ENCODE measurements at places on chromosomes 7 and 10. TPM values are rescaled to one million over a fixed set of nuclear protein-coding genes. Genes with fewer than 3 reads are reported as not detected.

DNA sequence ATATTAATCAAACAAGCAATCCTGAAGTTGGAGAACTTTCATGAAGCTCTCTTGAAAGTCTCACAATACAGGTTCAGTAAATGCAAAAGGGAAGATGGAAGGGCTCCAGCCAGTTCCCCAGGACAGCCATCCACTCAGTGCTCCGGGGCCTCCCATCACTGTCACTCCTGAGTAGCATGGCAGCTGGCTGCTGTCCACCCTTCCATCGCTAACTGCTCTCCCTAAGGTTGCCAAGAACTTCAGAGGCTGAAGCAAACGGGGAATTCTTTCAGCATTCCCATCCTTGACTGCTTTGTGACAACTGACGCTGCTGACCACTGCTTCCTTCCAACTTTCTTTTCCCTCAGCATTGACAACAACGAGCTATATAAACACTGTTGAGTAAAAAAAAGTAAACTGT, 69.1 kb downstream of the VPS41 start:
- no peak overlapping the region for H3K27ac ChIP-seq
- no peaks in the 10 kb centered on the region for H3K36me3 ChIP-seq
- H3K4me1 ChIP-seq, result no peaks in the 10 kb centered on the region
- no peaks in the 10 kb centered on the region for H3K27me3 ChIP-seq
- no peak for DNase-seq
- H3K4me3 ChIP-seq, result no peak overlapping the region

GRCh38 chr7:121516821-121517220, 120.7 kb upstream of the FAM3C start:
- no peaks in the 10 kb centered on the region for H3K4me1 ChIP-seq
- H3K27me3 ChIP-seq, result no peaks in the 10 kb centered on the region
- H3K27ac ChIP-seq, result no peak overlapping the region
- no peaks in the 10 kb centered on the region for H3K36me3 ChIP-seq
- no peak overlapping the region for H3K4me3 ChIP-seq

- H3K4me1 ChIP-seq, result peaks cover 7% of the 10 kb centered on the region
- H3K36me3 ChIP-seq, result no peaks in the 10 kb centered on the region
- no peaks in the 10 kb centered on the region for H3K27me3 ChIP-seq
- H3K27ac ChIP-seq, result no peak overlapping the region
- no peak for DNase-seq
Observed at GRCh38 chr10:7857262-7857661, 39.0 kb downstream of the TAF3 start.

- no peaks in the 10 kb centered on the region for H3K36me3 ChIP-seq
- no peak for DNase-seq
- no peaks in the 10 kb centered on the region for H3K4me1 ChIP-seq
- no peak overlapping the region for H3K4me3 ChIP-seq
- no peak overlapping the region for H3K27ac ChIP-seq
- no peaks in the 10 kb centered on the region for H3K27me3 ChIP-seq
Observed at GRCh38 chr7:134818613-134819345, 39.3 kb downstream of the CALD1 start.

- no peak overlapping the region for H3K4me3 ChIP-seq
- DNase-seq, result no peak
- H3K27me3 ChIP-seq, result no peaks in the 10 kb centered on the region
- H3K4me1 ChIP-seq, result no peaks in the 10 kb centered on the region
- H3K36me3 ChIP-seq, result no peaks in the 10 kb centered on the region
Observed at GRCh38 chr7:14009453-14010418, 20.3 kb upstream of the ETV1 start.

DNA sequence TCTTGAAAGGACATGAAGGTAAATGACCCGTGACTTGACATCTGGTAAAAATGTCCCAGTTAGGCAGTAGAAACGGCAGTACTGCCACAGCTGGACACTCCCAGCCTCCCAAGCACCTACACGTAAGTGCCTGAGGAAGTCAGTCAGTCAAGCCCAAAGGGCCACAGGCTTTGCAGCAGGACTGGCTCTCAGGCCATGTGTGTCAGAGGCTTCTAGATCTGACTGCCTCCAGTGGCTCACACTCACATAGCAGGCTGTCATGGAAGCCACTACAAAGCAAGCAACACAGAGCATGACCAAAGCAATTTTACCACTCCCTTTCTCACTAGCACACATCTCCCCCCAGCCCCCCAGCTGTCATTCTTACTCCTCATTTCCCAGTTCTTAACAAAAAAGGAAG, 17.8 kb upstream of the CCNJ start:
- no peak overlapping the region for H3K27ac ChIP-seq
- no peaks in the 10 kb centered on the region for H3K27me3 ChIP-seq
- no peaks in the 10 kb centered on the region for H3K4me1 ChIP-seq
- no peaks in the 10 kb centered on the region for H3K36me3 ChIP-seq

DNA sequence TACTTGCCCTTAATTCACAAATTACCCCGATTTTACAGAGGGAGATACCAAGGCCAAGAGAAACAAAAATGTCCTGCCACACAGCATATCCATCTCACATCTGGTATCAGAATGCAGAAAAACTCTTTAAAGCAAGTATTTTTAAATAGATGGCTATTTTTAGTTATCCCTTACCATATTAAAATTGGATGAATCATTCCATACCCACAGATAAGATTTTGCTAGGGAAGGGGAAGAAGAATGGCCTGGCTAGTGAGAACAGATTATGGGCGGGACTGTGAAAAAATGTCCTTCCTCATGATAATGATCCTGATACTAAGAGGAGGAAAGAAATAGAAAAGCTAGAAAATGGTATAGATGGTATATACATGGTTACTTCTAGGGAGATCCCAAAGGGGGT, 80.6 kb upstream of the GATAD1 start:
- no peak for DNase-seq
- H3K27ac ChIP-seq, result no peak overlapping the region

DNA sequence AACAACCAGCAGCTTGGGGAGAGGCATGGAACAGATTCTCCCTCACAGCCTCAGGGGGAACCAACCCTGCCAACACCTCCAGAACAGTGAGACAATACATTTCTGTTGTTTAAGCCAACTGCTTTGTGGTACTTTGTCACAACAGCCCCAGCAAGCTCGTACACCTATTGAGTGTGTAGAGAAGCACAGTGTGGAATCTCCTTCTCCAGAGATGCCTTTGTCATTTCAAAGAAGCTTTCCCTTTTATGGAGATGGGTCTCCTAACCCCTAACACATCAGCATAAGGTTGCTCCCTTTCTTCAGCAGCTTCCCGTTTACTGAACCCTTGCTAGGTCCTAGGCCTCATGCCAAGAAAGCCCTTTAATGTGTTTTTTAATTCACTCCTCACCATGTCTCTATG, 60.7 kb upstream of the AGK start:
- no peak overlapping the region for H3K27ac ChIP-seq
- no peaks in the 10 kb centered on the region for H3K4me1 ChIP-seq
- H3K4me3 ChIP-seq, result no peak overlapping the region
- no peaks in the 10 kb centered on the region for H3K36me3 ChIP-seq
- H3K27me3 ChIP-seq, result no peaks in the 10 kb centered on the region
- no peak for DNase-seq

GRCh38 chr7:134246347-134246746, 70.4 kb downstream of the SLC35B4 start:
- DNase-seq, result no peak
- no peaks in the 10 kb centered on the region for H3K4me1 ChIP-seq
- H3K27me3 ChIP-seq, result no peaks in the 10 kb centered on the region
- no peak overlapping the region for H3K27ac ChIP-seq

GRCh38 chr7:69780379-69780778, 182.1 kb downstream of the AUTS2 start:
- no peaks in the 10 kb centered on the region for H3K4me1 ChIP-seq
- H3K27me3 ChIP-seq, result no peaks in the 10 kb centered on the region
- no peak for DNase-seq
- no peak overlapping the region for H3K27ac ChIP-seq
- H3K4me3 ChIP-seq, result no peak overlapping the region

- no peaks in the 10 kb centered on the region for H3K36me3 ChIP-seq
- no peak overlapping the region for H3K4me3 ChIP-seq
- DNase-seq, result no peak
- no peak overlapping the region for H3K27ac ChIP-seq
Observed at GRCh38 chr7:67423065-67423464, 426.4 kb downstream of the TYW1 start.

- no peak overlapping the region for H3K27ac ChIP-seq
- no peak for DNase-seq
- no peaks in the 10 kb centered on the region for H3K36me3 ChIP-seq
- no peaks in the 10 kb centered on the region for H3K27me3 ChIP-seq
- no peak overlapping the region for H3K4me3 ChIP-seq
- no peaks in the 10 kb centered on the region for H3K4me1 ChIP-seq
Observed at GRCh38 chr7:96440328-96440727, 118.4 kb upstream of the SLC25A13 start.

GRCh38 chr7:123635551-123636359, 19.9 kb upstream of the LMOD2 start:
- no peak overlapping the region for H3K27ac ChIP-seq
- no peak for DNase-seq
- no peaks in the 10 kb centered on the region for H3K36me3 ChIP-seq
- H3K4me1 ChIP-seq, result no peaks in the 10 kb centered on the region
- H3K27me3 ChIP-seq, result no peaks in the 10 kb centered on the region
- no peak overlapping the region for H3K4me3 ChIP-seq

DNA sequence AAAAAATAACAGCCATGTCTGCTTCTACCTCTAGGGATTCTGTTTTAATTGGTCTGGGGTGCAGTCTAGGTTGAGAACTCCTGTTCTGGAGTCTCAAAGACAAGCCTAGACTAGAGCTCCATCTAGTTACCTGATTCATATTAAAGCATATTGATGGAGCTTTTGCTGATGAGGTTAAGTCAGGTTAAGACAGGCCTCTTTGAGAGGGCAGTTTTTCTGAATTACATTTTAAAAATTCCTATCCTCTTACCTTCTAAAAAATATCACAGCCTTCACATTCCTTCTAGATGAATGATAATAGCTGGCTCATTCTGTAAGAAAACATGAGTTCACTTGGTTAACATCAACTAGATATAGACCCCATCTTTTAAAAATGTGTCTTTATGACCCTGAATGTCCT, 28.9 kb downstream of the MGAM start:
- H3K4me1 ChIP-seq, result no peaks in the 10 kb centered on the region
- no peaks in the 10 kb centered on the region for H3K27me3 ChIP-seq
- DNase-seq, result no peak
- no peak overlapping the region for H3K4me3 ChIP-seq
- H3K36me3 ChIP-seq, result no peaks in the 10 kb centered on the region

DNA sequence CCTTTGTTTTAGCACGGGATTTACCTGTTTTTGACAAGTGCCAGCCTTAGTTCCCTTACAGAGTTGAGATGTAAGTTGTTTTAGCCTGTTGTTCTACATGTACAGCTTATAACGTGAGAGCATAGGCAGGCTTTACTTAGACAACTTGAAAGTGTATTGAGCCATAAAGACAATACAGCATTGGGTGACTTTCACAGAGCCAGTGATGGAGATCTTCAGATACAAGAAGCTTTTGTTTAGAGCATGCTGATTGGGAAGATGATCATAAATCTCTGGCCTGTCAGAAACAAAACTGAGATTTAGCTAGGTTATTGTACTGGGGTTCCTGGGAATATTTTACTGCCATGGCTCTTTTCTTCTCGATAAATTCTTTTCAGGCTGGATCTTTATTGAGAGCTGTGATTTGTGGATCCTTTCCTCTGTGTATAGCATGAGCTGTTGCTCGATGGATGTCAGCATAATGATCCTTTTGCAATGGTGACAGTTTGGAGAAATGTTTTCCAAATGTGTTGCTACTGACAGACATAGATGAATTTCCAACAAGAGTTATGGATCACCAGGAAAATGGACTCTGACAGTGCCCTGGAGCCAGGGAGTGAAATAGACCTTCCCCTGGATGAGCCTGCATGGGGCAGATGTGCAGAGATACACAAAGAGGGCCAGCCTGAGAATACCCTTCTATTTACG, 30.2 kb downstream of the LHFPL3 start:
- DNase-seq, result no peak
- H3K27me3 ChIP-seq, result peaks cover 5% of the 10 kb centered on the region
- no peaks in the 10 kb centered on the region for H3K4me1 ChIP-seq
- no peak overlapping the region for H3K27ac ChIP-seq
- no peak overlapping the region for H3K4me3 ChIP-seq

- peak overlapping the region; percentile 90 for H3K27ac ChIP-seq
- no peaks in the 10 kb centered on the region for H3K36me3 ChIP-seq
- H3K27me3 ChIP-seq, result no peaks in the 10 kb centered on the region
Observed at GRCh38 chr7:99210265-99210970, 2.5 kb upstream of the KPNA7 start.

DNA sequence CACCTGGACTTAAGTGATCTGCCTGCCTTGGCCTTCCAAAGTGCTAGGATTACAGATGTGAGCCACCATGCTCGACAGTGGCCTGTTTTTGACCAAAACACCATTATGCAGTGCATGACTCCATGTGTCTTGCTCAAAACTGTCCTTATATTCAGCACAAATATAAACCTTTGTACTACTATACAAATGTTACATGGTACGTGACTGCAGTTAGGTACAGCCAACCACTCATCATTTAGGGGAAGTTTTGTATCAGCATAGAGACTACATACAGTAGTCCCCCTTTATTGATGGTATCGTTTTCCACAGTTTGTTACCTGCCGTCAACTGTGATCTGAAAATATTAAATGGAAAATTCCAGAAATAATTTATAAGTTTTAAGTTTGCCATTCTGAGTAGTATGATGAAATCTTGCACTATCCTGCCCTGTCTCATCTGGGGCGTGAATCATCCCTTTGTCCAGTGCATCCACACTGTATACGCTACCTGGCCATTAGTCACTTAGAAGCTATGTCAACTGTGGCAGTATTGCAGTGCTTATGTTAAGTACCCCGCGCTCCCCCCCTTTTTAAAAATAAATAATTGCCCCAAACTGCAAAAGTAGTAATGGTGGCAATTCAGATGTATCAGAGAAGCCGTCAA, 23.3 kb upstream of the ZNF282 start:
- H3K27me3 ChIP-seq, result no peaks in the 10 kb centered on the region
- no peak for DNase-seq
- peaks cover 21% of the 10 kb centered on the region for H3K36me3 ChIP-seq
- no peak overlapping the region for H3K27ac ChIP-seq
- no peak overlapping the region for H3K4me3 ChIP-seq

- H3K36me3 ChIP-seq, result no peaks in the 10 kb centered on the region
- H3K4me1 ChIP-seq, result no peaks in the 10 kb centered on the region
- H3K4me3 ChIP-seq, result no peak overlapping the region
- no peaks in the 10 kb centered on the region for H3K27me3 ChIP-seq
Observed at GRCh38 chr7:22255834-22256233, 101.1 kb downstream of the RAPGEF5 start.

MNX1 gene
- 0.08 TPM for polyA plus RNA-seq

ANKRD61 gene
- 0.08 TPM for polyA plus RNA-seq

FEZF1 gene
- not detected for polyA plus RNA-seq

KNDC1 gene
- polyA plus RNA-seq, result 0.53 TPM

PMPCB gene
- 59.9 TPM for polyA plus RNA-seq

SMO gene
- polyA plus RNA-seq, result 2.9 TPM

MYH16 gene
- not detected for polyA plus RNA-seq

HOXA2 gene
- polyA plus RNA-seq, result 0.13 TPM

MRC1 gene
- polyA plus RNA-seq, result 9.2 TPM

TMEM213 gene
- polyA plus RNA-seq, result not detected

LSM8 gene
- polyA plus RNA-seq, result 22.9 TPM

PNLIPRP3 gene
- not detected for polyA plus RNA-seq

NXPH1 gene
- polyA plus RNA-seq, result not detected

AIFM2 gene
- polyA plus RNA-seq, result 20.3 TPM

CYCS gene
- polyA plus RNA-seq, result 60.6 TPM

All from liver (tissue), 10 donors.